ENCODE measurements at places on chromosomes 6 and 20.

DNA sequence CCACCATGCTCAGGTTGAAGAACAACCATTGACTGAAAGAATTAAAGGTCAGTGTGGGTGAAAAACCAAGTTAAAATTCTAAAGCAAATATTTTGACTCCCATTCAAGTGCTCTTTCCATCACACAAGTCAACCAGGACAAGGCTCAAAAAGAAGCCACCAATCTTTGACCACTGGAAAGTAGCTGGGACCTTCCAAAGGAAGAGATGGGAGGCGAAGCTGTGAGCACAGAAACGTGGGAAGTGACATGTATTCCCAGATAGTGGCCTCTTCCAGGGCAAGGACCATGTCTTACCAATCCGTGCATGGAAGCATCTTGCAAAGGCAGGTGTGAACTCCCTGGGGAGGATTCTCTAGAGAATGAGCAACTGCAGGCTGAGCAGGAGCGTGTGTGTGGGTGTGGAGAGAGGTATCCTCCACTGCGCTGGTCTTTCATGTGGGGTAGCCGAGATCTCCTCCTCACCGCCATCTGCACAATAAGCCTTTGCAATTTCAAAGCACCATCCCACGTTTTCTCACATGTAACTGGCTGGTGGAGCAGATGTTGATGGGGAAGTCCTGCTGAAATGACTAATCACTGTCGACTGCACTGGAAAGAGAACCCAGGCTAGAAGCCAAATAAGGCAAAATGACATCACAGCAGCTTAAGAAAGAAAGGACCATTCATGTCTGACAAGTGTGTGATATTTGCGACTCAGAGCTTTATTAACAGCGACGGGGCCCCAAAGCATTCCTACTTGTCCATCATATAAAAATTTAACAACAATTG lies 189.4 kb upstream of the RREB1 start:
- DNase-seq = peak; percentile 74

- no peak for DNase-seq
Measured at GRCh38 chr6:170056278-170056711, 234.6 kb downstream of the DLL1 start.

GRCh38 chr20:17500271-17500670 lies 30.9 kb downstream of the BFSP1 start:
- no peak for DNase-seq

- DNase-seq = no peak
Measured at GRCh38 chr6:4262526-4262925, 127.2 kb upstream of the ECI2 start.

GRCh38 chr20:21548390-21549035 lies 34.6 kb upstream of the NKX2-2 start:
- peak; percentile 17 for DNase-seq

GRCh38 chr6:6002005-6002847 lies 4.5 kb downstream of the NRN1 start:
- no peak for DNase-seq

DNA sequence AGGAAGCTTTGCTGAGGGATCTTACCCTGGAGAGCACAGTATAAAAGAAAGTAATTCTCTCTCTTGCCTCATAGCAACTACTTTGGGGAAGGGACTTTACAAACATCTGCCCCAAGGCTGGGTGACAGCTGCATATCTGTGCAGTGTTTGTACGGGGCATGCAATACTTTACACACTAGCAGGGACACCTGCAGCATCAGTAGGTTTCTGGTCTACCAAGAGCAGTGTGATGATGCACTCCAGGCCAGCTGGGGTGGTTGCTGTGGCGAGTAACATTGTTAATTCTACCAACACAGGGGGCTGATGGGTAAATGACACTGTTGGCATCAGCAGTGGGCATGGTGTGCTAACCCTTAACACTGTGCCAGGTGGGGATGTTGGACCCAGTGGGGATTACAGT lies 48.0 kb downstream of the ADTRP start:
- no peak for DNase-seq

Data from stimulated activated CD4-positive, alpha-beta T cell treated with anti-CD3 and anti-CD28 coated beads, Interleukin-4, amount 100 ng/mL, for 1 hour (primary cell).